ENCODE measurements at places on chromosomes 2 and 18.

- no peak for DNase-seq
These were observed 869.4 kb upstream of the ID2 start for GRCh38 chr2:7812231-7812995.

- DNase-seq = no peak
These were observed 110.9 kb downstream of the PTRHD1 start for GRCh38 chr2:24682304-24682703.

DNA sequence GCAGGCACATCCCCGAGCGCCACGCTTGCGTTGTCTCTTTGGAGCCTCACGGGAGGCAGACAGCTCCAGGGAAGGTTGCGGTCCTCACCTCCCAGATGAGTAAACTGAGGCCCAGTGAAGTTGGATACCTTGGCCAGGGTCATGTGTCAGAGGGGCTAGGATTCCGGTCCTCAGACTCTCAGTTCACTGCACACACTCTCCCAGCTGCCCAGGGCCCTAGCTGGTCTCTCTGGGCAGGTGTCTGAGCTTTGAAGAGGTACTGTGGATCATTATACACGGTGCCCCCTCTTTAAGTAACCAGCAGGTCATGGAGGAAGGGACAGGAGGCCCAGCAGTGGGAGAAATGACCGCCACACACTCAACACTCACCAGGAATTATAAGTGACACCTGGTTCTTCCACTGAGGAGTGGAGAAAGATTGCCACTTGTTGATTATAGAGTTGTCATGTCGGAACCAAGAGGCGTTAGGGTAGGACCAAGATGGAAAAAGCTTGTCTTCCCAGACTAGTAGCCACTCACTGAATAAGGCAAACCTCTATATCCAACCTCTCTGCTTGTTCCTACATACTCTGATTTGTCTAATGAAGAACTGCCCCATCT is 588 bp downstream of the TMEM214 start:
- no peak for DNase-seq

GRCh38 chr2:149715005-149715592 is 127.5 kb upstream of the MMADHC start:
- peak; percentile 45 for DNase-seq

- no peak for DNase-seq
These were observed 12.7 kb downstream of the ICOS start for GRCh38 chr2:203949228-203949627.

- DNase-seq = no peak
These were observed 1135.6 kb upstream of the FAM98A start for GRCh38 chr2:34734662-34735061.

- DNase-seq = no peak
These were observed 480.6 kb downstream of the SPAG16 start for GRCh38 chr2:213764849-213765248.

- DNase-seq = no peak
These were observed 68.6 kb downstream of the GALNT3 start for GRCh38 chr2:165725421-165725820.

DNA sequence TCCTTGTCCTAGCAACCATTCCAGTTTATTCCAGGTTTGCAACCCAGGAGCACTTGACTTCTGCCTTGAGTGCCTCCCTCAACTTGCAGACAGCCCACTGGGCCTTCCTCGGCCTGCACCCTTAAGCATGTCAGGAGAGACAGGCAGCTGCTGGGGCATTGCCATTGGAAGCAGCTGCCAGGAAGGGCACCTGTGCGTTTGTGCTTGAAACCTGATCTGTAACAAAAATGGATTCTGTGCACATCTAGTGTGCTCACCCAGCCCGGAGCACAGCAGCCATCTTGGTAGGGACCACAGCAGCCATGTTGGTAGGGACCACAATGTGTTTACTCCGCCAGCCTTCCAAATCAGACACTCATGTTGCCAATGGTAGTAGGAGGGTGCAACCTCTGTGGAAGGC is 44.3 kb upstream of the GLI2 start:
- DNase-seq = no peak

Measured in NCI-H82 (cell line).